IMR-90 (cell line): ENCODE measurements at places on chromosomes 6 and 20. TPM values are rescaled to one million over a fixed set of nuclear protein-coding genes. Genes with fewer than 3 reads are reported as not detected.

TSPO2 gene
- not detected in 2 replicates for total RNA-seq

ZNF343 gene
- 18.9 and 26.2 TPM in 2 replicates for total RNA-seq

ACTL10 gene
- total RNA-seq, result 0.18 and 0.28 TPM in 2 replicates

ZNF311 gene
- 0.28 and 0.36 TPM in 2 replicates for total RNA-seq

GPRC6A gene
- total RNA-seq, result not detected in 2 replicates

RPRD1B gene
- total RNA-seq, result 8.4 and 9.2 TPM in 2 replicates
